ENCODE measurements at places on chromosomes 4 and X.
A peak's percentile ranks its signal among the peaks of the same experiment; 100 is the strongest.

- DNase-seq, result no peak
Observed at GRCh38 chrX:122572461-122572860, 611.6 kb upstream of the GRIA3 start.

DNA sequence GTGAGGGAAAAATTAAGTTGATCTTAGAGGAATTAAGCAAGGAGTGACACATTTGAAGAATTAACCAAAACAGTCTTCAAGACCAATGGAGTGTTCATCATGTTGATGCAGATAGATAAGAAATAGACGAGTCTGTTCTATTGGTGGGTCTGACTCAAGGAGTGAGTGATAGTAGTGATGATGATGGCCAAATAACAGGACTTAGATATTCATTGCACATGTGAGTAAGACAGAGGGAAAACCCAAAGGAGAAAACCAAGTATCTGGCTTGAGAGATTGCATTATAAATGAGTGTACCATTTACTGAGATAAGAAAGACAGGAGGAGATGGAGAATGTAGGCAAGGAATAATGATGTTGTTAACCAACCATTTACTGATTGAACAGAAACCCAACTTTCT is 321.3 kb downstream of the ADGRL3 start:
- no peak for DNase-seq

DNA sequence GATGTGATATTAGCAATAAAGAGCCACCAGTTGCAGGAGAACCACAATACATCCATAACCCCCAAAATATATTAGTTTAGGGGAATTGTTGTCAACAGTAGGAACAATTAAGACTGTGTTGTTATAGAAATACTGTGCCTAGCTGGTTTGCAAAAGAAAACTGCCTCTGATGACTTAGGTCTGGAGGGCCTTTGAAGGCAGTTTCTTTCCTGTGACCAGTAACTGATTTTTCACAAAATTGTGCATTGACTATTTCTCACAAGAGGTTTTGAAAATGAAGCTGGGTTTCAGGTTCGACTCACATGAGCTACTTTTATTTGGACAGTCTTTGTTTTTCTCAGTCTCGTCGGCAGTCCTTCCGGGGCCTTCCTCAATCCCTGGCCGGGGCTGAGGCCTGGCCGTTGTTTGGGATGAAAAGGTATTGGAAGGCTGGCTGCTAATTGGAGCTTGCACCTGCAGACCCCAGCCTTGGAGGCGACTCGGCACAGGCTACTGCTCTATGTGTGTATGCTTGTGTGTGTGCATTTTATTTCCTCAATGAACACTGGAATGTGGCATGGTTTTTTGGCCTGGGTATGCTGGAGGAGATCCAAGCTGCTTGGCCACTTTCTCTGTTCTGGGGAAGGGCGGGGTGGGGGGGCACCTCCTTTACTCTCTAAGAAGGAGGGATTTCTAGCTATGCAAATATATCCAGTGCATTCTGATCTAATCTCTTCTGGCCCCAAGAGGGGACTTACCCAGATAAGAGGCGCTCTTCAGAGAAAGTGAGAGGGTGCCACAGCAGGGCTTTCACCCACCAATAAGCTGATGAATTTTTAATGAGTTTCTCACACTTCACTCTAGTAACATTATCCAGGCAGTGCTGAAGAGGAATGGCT is 49.5 kb upstream of the LNX1 start:
- DNase-seq, result no peak

DNA sequence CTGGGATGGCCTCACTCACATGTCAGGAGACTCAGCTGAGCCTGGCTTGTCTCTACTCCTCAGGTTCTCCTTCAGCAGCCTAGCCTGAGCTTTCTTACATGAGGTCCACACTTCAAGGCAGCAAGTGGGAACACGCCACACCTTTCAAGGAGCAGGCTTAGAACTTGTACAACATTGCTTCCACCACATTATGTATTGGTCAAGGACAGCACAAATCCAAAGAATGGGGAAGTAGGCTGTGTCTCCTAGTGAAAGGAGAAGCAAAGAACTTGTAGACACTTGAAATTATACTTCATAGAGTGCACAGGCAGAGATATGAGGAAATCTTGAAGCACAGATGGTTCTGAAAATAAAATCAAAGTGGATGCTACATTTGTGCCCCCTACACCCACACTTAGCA is 120.9 kb upstream of the NOCT start:
- no peak for DNase-seq

GRCh38 chrX:105845631-105846030 is 23.3 kb downstream of the NRK start:
- DNase-seq, result no peak

- DNase-seq, result no peak
Observed at GRCh38 chr4:81789741-81790399, 318.2 kb upstream of the RASGEF1B start.

DNA sequence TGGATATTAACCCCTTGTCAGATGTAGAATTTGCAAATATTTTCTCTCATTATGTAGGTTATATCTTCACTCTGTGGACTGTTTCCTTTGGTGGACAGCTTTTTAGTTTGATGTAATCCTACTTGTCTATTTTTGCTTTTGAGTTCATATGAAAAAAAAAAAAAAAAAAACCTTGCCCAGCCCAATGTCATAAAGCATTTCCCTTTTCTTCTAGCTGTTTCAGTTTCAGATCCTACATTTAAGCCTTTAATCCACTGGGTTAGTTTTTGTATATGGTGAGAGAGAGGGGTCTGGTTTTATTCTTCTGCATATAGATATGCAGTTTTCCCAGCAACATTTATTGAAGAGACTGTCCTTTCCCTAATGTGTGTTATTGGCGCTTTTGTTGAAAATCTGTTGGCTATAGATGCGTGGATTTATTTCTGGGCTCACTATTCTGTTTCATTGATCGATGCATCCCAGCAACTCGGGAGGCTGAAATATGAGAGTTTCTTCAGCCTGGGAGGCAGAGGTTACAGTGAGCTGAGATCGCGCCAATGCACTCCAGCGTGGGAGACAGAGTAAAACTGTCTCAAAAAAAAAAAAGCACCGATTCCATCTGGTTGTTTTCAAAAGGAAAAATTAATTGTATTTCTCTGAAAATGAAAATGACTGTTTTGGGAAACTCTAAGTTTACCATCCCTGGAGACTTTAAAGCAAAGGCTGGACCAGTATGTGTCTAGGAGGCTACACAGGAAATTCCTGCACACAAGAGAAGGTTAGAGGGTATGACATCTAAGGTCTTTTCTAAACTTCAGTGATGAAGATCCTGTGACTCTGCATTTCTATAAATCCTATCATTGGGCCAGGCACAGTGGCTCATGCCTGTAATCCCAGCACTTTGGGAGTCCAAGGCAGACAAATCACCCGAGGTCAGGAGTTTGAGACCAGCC is 35.6 kb downstream of the STEEP1 start:
- no peak for DNase-seq

GRCh38 chr4:110062166-110062565 is 136.2 kb downstream of the ELOVL6 start:
- DNase-seq, result peak; percentile 89

- peak; percentile 74 for DNase-seq
Observed at GRCh38 chrX:72018277-72019112, 107.8 kb downstream of the NHSL2 start.

GRCh38 chr4:7323872-7324650 is 110.7 kb downstream of the PSAPL1 start:
- DNase-seq, result no peak

GRCh38 chr4:10698172-10698571 is 13.6 kb upstream of the CLNK start:
- no peak for DNase-seq

- DNase-seq, result no peak
Observed at GRCh38 chr4:118964891-118965411, 76.3 kb downstream of the SYNPO2 start.

GRCh38 chrX:116667346-116668134 is 204.8 kb upstream of the CT83 start:
- no peak for DNase-seq

DNA sequence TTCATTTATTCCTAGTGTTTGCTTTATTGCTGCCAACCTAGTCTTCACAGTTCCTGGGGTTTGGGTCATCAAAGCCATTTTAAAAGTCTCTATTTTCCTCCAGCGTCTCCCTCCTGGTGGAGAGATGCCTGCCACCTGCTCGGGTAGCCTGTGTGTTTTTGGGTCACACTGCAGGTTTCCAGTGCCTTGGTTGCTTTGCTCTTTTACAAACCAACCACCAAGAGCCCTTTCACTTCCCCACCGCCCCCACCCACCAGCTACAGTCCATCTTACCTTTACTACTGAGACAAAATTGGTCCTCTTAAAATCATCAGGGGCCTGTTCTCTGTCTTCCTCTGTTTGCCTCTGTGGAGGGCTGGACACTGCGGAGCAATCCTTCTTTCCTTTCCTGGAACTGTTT is 280.5 kb upstream of the GATB start:
- DNase-seq, result no peak

- DNase-seq, result no peak
Observed at GRCh38 chr4:6999172-7000086, 43.7 kb upstream of the TADA2B start.

DNA sequence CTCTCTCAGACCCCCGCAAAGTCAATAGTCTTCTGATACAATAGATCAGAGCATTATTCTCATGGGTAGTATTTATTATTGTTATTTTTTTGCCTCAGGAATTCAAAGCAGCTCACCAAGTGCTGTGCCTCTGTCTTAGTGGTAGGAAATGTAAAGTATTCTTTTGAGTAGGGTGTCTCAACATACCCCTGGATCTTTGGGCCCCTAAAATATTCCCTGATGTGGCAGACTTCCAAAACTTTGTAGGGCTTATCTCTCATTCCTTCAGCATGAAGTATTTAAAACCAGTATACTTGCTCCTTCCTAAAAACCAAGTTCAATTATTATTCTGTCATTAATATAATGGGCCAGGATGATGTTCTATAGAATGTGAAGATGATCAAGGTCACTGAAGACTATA is 115.3 kb upstream of the ZNF827 start:
- no peak for DNase-seq

DNA sequence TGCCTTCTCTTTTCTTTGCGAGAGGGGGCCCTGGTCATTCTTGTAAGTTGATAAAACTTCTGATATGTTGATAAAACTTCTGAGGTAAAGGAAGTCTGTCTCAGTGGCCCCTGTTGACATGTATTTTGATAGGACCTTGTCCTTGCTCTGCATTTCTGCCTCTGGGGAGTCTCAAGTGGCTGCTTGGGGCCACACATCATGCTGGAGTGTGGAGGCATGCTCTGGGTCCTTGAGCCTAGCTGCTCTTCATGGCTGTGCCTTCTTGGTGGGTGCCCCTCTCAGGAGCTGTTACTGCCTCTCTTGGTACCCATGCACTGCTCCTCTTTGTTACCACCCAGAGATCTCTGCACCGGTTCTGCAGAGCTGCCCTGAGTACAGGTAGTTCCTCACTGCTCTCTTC is 14.2 kb downstream of the NSD2 start:
- no peak for DNase-seq

DNA sequence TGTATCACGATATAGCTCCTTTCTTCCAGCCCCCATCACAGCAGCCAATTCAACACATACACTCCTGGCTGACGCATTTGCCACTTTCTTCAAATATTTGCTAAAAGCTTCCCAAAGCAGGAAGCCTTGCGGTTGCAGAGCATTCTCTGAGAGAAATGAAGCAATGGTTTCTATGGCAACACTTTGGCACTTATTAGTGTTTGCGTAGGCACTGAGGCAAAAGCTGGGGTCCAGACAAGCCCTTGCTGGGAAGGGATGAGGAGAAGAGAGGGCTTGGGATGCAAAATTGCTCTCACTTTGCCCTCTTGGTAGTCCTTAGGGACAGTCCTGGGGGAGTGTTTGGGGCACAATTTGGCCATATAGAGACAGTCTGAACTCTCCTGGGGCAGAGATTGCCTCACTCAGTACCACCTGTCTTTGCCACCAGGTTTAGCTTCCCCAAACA is 55.0 kb upstream of the PAK3 start:
- no peak for DNase-seq

DNA sequence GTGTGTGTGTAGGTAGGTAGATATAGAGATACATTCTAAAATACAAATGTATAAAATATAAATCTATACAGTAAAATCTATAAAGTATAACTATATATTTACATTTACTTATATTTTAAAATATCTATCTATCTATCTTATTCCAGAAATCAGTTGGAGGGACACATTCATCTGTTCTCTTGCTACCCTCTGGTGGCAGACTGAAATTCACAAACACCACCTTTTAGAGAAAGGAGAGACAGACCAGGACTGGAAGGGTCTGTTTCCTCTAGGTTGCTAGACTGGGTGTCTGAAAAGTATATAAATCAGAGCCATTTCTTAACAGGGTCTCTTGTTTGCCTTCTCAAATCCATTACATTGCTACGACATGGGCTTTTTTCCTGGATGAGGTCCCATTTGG is 343.0 kb downstream of the OPHN1 start:
- no peak for DNase-seq

- no peak for DNase-seq
Observed at GRCh38 chr4:31768756-31769155, 1048.6 kb downstream of the PCDH7 start.

- no peak for DNase-seq
Observed at GRCh38 chrX:147859666-147860065, 52.1 kb upstream of the FMR1 start.

- no peak for DNase-seq
Observed at GRCh38 chr4:7023901-7024300, 19.3 kb upstream of the TADA2B start.

DNA sequence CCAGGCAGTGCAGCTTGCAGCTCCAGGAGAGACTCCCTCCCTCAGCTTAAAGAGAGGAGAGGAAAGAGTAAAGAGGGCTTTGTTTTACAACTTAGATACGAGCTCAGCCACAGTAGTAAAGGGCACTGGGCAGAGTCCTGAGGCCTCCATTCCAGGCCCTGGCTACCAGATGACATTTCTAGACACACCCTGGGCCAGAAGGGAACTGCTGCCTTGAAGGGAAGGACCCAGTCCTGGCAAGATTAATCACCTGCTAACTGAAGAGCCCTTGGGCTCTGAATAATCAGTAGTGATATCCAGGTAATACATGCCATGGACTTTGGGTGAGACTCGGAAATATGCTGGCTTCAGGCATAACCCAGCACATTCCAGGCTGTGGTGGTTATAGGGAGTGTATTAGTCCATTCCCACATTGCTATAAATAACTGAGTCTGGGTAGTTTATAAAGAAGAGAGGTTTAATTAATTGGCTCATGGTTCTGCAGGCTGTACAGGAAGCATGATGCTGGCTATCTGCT is 15.3 kb upstream of the SLC16A2 start:
- DNase-seq, result no peak

GRCh38 chr4:104465201-104465600 is 29.5 kb downstream of the CXXC4 start:
- DNase-seq, result peak; percentile 16

DNA sequence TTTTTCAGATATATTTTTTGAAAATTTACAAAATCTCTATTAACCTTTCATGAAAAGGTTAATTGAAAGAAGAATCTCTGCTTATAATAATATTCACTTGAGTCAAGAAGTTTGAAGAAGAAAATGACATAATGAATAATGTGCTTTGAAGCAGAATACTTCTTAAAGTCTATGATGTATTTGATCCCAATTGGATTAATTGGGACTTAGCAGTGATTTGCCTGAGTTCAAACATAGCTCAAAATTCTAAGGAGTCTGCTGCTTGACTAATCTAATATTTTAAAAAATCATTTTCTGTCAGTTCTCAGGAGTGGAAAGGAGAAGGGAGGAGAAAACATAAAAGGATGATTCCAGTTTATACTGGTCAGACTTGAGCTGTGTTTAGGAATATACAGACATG is 1150.4 kb upstream of the INTU start:
- DNase-seq, result no peak

Data from midbrain (tissue), 1 donor.